OCI-LY7 (cell line): ENCODE measurements at places on chromosomes 5 and 9.

GRCh38 chr5:171669571-171669970, 116.0 kb upstream of the SMIM23 start:
- no peak for DNase-seq

GRCh38 chr5:60722416-60722815, 22.4 kb upstream of the DEPDC1B start:
- DNase-seq = no peak

GRCh38 chr9:26687421-26687820, 205.2 kb downstream of the CAAP1 start:
- DNase-seq = no peak

- DNase-seq = peak; percentile 50
Observed at GRCh38 chr9:127505396-127506116, 54.2 kb downstream of the LRSAM1 start.

DNA sequence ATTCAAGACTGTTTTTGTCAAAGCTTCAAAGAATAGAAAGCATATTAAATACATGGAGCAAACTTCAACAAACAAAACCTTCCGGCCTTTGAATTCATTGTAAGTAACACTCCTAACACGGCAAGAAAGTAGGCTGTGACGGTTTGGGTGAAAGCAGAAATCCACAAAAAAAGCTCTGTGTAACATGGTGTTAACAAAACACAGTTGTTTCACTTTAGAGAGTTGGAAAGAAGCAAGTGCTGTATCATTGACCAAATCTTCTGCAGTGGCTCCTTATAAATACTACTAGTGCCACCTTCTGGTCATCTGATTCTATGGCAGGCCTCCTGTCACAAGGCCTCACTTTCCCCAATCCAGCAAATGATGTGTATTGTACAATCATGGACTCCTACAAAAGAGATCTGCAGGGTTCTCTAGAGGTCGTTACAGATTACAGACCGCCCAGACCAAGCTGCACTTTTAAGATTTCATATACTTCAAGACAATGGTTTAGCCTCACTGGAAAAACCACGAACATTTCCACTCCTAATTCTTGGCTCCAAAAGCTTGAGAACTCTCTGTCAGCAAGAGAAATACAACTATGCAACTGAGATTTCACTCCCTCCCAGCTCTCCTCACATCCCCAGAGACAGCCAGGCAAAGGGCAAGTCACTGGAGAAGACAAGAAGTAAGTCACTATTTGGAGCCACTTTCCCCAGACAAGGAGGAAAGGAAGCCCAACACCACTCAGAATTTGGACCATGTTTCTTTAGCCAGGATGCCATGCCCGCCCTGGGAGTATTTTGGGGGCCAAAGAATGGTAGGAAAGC, 196.2 kb downstream of the DTWD2 start:
- DNase-seq = peak; percentile 72

DNA sequence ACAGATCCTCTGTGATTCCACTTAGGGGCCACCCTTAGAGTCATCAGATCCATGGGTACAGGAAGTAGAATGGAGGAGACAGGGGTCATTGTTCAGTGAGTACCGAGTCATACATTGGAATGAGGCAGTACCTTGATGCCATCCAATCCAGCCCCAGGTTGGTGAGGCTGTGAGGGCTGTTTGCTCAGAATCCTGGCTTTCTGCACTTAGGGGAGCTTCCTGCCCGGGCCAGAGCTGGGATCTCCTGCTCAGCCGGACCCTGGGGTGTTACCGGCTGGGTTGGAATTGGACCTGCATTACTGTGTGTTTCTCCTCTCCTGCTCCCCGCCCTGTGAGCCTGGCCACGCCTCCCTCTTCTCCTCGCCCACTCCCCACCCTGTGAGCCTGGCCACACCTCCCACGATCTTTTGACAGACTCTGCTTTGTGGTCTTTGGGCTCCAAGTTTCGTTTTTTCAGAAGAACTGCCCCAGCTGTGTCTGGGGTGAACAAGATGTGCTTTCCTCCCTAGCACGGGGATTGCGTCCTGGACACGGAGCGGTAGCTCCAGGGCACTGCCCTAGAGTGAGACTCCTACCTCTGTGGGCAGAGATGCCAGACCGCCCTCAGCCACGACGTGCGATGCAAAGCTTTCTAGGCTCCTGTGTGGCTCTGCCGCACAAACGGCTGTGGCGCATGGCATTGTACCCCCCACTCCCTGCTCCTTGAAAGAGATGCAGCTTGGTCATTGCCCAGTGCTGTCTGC, 15.4 kb downstream of the TRAF2 start:
- no peak for DNase-seq

GRCh38 chr9:108620767-108621166, 235.0 kb downstream of the ACTL7B start:
- no peak for DNase-seq

GRCh38 chr9:69445251-69445650, 120.2 kb downstream of the ENTREP1 start:
- DNase-seq = no peak

- DNase-seq = no peak
Observed at GRCh38 chr9:25678846-25679360, 659 bp upstream of the TUSC1 start.
